Fibroblast of skin of left quadriceps (primary cell): ENCODE measurements at places on chromosomes 16 and 17.

- no peak for DNase-seq
Observed at GRCh38 chr17:16377941-16378341, 3.0 kb upstream of the UBB start.

- DNase-seq: peak; percentile 68
Observed at GRCh38 chr16:740764-741505, at the start of gene CIAO3. TSS of gene CIAO3 (minus strand) at chr16:740997. CDS start at chr16:740985, 12 bp downstream.

GRCh38 chr17:80008383-80008840 lies 27.3 kb downstream of the TBC1D16 start:
- DNase-seq: no peak

- DNase-seq: no peak
Observed at GRCh38 chr17:54754560-54754959, 146.1 kb upstream of the TOM1L1 start.

- peak; percentile 72 for DNase-seq
Observed at GRCh38 chr17:8359769-8360168, 16.7 kb downstream of the KRABD2 start.

DNA sequence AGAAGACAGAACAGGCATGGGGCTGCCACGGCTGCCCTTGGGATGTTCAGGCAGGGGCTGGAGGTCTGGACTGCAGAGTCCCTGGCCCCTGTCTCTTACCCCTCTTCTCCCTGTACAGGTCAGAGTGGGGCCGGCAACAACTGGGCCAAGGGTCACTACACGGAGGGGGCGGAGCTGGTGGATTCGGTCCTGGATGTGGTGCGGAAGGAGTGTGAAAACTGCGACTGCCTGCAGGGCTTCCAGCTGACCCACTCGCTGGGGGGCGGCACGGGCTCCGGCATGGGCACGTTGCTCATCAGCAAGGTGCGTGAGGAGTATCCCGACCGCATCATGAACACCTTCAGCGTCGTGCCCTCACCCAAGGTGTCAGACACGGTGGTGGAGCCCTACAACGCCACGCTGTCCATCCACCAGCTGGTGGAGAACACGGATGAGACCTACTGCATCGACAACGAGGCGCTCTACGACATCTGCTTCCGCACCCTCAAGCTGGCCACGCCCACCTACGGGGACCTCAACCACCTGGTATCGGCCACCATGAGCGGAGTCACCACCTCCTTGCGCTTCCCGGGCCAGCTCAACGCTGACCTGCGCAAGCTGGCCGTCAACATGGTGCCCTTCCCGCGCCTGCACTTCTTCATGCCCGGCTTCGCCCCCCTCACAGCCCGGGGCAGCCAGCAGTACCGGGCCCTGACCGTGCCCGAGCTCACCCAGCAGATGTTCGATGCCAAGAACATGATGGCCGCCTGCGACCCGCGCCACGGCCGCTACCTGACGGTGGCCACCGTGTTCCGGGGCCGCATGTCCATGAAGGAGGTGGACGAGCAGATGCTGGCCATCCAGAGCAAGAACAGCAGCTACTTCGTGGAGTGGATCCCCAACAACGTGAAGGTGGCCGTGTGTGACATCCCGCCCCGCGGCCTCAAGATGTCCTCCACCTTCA lies 11.7 kb downstream of the TUBB3 start:
- DNase-seq: no peak

- DNase-seq: no peak
Observed at GRCh38 chr16:65122724-65123395, 997 bp upstream of the CDH11 start.

DNA sequence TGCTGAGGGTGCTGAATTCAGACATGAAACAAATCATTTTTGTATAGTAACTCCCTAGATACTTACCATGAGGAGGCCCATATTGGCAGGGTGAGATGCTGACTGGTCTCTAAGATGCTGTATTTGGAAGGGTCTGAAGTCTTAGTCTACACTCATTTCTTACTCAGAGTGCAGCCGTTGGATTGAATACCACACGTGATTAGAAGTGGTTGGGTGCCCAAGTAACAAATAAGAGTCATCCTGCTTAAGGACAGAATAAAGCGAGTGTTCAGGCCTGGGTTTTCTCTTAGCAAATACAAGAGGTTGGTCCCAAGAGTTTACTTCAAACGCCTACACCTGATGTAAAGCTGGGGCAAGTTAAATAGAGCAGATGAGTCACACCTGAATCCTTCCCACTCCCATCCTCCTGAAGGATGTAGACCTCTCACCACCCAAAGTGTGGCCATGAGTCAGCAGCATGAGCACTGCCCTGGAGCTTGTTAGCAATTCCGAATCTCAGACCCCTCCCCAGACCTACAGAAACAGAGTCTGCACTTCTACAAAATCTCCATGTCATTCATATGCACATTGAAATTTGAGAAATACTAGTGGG lies 284.6 kb upstream of the CDH5 start:
- peak; percentile 74 for DNase-seq

- DNase-seq: no peak
Observed at GRCh38 chr17:56326001-56326359, 172.7 kb downstream of the ANKFN1 start.

DNA sequence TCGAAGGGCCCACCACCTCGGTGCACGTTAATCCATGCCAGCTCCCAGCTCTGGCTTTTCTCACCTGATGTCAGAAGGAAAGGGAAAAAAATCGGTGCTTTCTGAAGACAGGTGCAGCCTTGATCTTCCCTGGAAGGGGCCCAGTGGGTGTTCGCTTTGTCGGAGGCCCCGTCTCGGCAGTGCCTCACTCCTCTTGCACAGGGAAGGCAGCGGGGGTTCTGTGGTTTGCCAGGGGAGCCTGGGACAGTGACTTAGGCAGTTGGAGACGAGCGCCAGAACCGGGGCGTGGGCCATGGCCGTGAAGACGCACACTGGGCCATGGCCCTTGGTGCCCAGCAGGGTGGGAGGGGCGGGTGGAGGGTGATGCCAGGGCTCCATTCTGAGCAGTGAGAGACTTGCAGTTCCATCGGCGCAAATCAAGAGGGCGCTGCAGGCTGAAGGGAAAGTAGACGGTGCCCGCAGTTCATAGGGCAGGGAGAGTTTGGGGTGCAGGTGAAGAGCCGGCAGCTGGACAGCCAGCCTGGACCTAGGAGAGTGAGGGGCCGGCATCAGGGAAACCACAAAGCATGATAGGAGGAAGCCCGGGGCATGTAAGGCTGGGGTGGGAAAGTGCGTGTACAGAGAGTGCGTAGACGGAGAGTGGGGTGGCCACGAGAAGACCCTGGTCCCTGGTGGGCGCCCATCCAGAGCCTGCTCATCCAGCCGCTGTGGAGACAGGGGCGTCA lies 101.3 kb upstream of the CHMP6 start:
- no peak for DNase-seq

- DNase-seq: no peak
Observed at GRCh38 chr16:87762071-87762571, 3.7 kb downstream of the KLHDC4 start.

DNA sequence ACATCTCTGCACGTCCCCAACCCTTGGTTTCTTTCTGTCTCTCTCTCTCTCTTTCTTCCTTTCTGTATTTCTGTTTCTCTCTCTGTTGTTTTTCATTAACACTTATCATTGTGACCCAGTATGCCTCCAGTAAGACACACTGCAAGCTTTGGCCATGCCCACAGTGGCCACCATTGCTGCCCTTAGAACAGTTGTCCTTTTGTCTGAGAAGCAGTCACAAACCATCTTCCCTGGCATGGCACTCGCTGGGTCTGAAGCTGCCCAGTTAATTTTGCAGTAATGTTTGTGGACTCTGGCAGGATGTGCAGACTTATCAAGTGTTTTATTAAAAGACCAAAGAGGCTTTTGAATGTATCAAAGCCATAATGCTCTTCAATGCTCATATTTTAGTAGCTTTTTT lies 146.9 kb downstream of the MSI2 start:
- DNase-seq: no peak

DNA sequence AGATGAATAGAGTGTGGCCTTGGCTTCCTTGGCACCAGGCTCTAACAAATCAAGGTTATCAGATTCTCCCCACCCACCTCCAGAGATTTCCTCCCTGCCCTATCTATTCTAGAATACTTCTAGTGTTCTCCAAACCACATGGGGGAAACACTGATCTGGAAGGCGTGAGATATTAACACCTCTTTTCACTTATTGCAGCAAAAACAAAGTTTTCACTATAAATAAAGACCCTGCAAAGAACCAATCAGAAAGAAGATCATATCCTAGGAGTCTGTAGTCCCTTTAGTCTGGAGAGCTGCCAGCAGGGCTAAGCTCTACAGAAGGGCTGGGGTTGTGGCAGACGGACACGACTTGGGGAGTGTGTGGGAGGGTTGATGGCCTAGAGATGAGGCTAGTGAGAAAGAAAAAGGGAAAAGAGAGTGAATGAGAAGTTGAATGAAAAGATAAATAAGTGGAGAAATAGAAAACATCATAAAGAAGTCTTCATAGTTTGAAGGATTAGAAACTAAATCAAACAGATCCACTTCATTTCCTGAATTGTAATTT lies 8.6 kb upstream of the SKAP1 start:
- no peak for DNase-seq

DNA sequence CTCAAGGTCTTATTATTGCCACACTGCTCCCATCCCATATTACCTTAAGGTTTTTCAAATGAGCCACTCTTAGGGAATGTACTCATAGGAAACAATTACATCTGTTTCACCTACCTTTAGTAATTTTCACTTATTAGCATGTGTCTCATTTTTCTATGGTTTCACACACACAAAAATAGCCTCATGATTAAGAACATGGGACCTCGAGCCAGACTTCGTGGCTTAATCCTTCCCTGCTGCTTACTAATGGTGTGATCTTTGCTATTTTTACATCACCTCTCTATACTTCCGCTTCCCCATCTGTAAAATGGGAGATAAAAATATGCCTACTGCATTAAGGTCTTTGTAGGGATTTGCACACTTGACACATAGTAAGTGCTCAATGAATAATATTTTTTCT lies 38.5 kb downstream of the OTOA start:
- no peak for DNase-seq

DNA sequence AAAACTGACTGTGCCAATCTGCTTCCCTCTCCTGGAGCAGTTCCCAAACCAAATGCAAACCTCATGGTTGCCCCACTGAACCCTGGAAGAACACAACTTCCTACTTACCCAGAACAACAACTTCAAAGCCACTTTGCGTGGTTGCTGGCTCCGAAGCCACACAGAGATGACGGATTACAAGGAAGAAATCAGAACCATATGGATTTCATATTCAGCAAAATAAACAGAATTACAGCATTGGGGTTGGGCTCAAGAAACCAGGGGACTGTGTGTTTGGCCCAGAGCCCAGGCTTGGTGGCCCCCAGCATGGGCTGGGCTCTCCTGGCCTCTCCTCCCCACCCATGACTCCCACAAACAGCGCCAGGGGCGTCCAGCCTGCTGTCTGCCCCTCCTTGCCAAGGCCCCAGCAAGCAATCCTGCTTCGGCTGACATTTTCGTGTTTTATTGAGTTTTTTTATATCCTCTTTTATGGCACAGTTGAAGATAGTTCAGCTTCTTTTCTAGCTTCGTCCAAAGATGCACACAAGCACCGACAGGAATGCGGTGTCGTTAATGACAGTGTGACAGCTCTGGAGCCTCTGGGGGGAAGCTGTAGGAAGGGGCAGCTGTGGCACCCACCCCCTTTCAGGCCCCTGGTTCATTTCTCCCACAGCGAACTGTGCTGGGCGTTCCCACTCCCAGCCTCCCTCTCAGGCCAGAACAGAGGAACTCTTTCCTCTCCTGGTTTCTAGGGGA lies 137.1 kb downstream of the GAS7 start:
- DNase-seq: peak; percentile 84

DNA sequence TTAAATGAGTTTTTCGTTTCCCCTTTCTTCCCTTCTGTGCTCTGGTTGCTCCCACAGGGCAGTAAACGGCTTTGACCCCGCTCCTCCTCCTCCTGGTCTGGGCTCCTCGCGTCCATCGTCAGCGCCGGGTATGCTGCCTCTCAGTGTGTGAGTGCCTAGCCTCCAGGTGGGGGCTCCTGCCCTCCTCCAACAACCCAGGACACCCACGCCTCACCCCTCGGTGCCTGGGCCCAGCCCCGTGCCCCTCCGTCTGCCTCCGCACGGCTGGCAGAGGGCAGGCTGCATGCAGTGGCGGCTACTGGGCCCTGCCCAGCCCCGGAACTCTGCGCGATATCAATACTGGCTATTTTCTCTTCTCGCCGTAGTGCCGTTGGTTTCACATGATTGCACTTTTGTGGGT lies 31.2 kb downstream of the NDEL1 start:
- no peak for DNase-seq

DNA sequence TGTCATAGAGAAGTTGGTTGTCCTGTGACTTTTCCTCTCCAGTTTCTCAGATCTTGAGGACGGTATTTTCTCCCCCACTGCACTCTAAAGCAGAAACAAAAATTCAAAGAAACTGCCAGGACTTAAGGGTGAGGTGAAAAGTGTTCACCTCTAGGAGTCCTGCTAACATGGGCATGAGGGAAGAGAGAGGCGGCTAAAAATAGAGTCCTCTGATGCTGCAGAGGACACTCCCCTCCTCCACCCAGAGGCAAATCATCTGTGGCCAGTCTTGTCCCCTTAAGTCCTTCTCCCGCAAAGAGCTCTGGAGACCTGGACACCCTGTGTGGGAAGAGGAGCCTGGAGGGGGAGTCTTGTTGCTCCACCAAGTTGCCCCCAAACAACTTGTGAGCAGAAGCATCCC lies 4.7 kb upstream of the DDX19A start:
- no peak for DNase-seq

- no peak for DNase-seq
Observed at GRCh38 chr17:60164697-60165096, 14.9 kb downstream of the CA4 start.

GRCh38 chr17:52147431-52147830 lies 11.1 kb downstream of the CA10 start:
- DNase-seq: no peak

DNA sequence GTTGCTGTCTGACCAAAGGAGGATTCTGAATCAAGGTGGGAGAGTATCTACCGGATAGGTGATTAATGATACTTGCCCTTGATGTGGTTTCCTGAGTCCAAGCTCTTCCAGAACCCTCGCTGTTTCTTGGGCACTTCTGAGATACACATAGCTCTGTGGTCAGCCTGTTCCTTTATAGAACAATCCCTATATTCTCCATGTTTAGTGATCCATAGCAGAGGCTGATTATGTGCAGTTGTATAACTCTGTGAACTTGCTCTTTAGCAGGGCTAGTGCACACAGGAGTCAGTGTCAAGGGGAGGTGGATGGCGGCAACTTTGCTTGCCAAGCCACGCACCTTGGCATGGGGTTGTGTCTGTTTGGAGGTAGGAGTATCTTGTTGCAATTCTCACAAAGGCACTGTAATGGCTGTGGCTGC lies 36.1 kb downstream of the ARL4D start:
- no peak for DNase-seq

DNA sequence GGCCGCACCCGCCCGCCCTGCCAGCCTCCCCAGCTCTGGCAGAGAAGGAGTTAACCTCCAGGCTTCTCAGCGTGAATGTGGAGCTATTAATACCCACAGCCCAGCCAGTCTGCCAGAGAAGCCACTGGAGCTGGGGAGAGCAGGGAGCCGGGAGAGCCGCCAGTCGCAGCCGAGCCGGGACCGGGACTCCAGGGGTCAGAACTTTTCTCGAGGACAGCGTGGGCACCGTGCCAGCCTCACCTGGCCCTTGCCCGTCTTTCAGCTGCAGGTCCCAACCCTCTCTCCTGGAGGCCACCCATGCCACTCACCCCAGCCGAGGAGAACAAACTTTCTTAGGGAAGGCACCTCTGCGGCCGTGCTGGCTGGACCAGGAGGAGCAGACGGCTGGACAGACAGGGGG lies 33.8 kb upstream of the SBK1 start:
- no peak for DNase-seq

GRCh38 chr17:66549731-66550207 lies 247.4 kb downstream of the PRKCA start:
- DNase-seq: peak; percentile 96
